ENCODE measurements at places on chromosomes 1 and 21. TPM values are rescaled to one million over a fixed set of nuclear protein-coding genes. Genes with fewer than 3 reads are reported as not detected.

SUSD4 gene
- total RNA-seq: under 0.01 TPM

TLCD4 gene
- under 0.01 TPM for total RNA-seq

C1orf185 gene
- not detected for total RNA-seq

MPZ gene
- 0.54 TPM for total RNA-seq

GBP6 gene
- total RNA-seq: not detected

GBP4 gene
- total RNA-seq: 2.4 TPM

ELAPOR1 gene
- total RNA-seq: 0.09 TPM

CADM3 gene
- total RNA-seq: 8.9 TPM

IGSF21 gene
- not detected for total RNA-seq

NUCKS1 gene
- total RNA-seq: 119 TPM

TBX19 gene
- total RNA-seq: 0.18 TPM

ZBED6 gene
- 6.6 TPM for total RNA-seq

NUP210L gene
- total RNA-seq: 0.09 TPM

ESRRG gene
- total RNA-seq: not detected

ZBTB17 gene
- total RNA-seq: 64.3 TPM

ATAD3C gene
- under 0.01 TPM for total RNA-seq

OR10Z1 gene
- total RNA-seq: not detected

LIPI gene
- total RNA-seq: not detected

AZIN2 gene
- 2.8 TPM for total RNA-seq

LHX4 gene
- total RNA-seq: not detected

CA6 gene
- not detected for total RNA-seq

RASSF5 gene
- total RNA-seq: 0.54 TPM

CALML6 gene
- not detected for total RNA-seq

HRNR gene
- total RNA-seq: not detected

GAS5 gene
- total RNA-seq: 439 TPM

EIF2D gene
- total RNA-seq: 50.7 TPM

RIIAD1 gene
- total RNA-seq: not detected

SPRR2G gene
- total RNA-seq: not detected

OR2T29 gene
- total RNA-seq: not detected

KCNJ10 gene
- total RNA-seq: not detected

HSD3B2 gene
- not detected for total RNA-seq

MTARC1 gene
- 2.2 TPM for total RNA-seq

All from endothelial cell of coronary artery (primary cell).